ENCODE measurements at places on chromosomes 16 and 17.

GRCh38 chr16:4411684-4412083 is 4.7 kb downstream of the CORO7 start:
- DNase-seq, result no peak

DNA sequence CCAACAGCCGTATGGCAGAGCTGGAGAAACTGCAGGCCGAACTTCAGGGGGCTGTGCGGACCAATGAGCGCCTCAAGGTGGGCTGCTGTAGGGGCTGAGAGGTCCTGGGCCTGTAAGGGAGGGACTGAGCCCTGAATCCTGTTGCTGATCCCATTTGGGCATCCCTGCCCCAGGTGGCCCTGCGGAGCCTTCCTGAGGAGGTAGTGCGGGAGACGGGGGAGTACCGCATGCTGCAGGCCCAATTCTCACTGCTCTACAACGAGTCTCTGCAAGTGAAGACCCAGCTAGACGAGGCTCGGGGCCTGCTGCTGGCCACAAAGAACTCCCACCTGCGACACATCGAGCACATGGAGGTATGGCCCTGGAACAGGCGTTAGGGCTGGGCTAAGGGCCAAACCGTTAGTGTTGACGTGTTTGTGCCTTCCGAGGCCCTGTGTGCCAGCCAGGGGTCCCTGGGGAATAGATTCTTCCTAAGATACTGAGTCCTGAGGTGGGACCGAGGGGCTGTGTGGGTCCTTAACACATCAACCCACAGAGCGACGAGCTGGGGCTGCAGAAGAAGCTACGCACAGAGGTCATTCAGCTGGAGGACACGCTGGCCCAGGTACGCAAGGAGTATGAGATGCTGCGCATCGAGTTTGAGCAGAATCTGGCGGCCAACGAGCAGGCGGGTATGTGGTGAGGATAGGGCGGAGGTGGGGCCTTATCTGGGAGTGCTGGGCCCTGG is 4.2 kb downstream of the RNF40 start:
- DNase-seq, result no peak

GRCh38 chr17:81140018-81140417 is 25.3 kb upstream of the PVALEF start:
- no peak for DNase-seq

GRCh38 chr17:22242472-22242871 is 550.1 kb downstream of the KCNJ18 start:
- no peak for DNase-seq

- DNase-seq, result no peak
Observed at GRCh38 chr17:81952792-81953228, 5.8 kb upstream of the MYADML2 start.

DNA sequence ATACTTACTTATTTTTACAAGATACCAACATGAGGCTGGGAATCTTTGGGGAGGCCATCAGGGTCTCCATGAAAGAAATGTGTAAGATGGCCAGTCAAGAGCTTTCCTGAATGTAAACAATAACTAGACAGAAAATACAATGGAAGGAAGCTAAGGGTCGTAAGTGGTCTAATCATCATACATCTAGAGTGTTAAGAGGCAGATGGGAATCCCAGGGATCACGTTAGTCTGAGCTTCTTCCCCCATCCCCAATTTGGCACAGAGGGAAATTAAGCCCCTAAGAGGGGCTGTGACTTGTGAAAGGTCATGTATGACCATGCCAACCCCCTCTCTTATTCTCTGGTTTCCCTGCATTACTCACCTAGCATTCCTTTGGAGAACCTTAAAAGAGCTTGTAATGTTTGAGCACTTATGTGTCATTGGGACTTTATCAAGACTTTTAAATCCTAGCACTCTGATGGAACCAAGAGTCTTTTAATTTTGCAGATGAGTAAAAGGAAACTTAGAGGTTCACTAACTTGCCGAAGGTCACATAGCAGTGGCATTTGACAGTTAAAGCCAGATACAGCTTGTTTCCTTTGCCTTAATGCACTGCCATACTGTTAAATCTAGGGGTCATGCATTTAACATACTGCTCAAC is 46.1 kb downstream of the DCUN1D3 start:
- no peak for DNase-seq

DNA sequence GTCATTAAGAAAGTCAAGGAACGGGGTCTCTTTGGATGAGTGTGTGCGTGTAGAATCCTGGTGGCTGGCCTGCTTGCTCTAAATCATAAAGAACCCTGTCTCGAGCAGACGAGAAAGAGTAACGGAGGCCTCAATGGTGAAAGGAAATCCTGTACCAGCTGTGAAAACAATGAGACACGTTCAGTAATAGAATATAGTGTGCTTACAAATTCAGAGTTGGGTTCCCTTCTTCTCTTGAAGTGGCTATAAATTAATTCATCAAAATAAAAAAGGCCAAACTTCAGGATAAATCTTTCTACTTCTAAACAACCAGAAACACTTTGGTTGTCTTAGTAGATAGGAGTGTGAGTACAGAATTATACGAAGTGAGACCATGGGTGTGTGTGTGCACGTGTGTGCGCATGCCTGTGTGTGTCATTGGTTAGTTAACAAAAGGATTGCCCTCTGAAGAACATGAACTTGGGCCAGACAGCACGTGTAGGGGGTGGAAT is 48.5 kb downstream of the WWOX start:
- no peak for DNase-seq

- DNase-seq, result peak; percentile 58
Observed at GRCh38 chr17:6654841-6655731, 3.5 kb downstream of the C17orf100 start.

GRCh38 chr17:6456321-6456720 is 12.1 kb downstream of the PIMREG start:
- DNase-seq, result no peak

DNA sequence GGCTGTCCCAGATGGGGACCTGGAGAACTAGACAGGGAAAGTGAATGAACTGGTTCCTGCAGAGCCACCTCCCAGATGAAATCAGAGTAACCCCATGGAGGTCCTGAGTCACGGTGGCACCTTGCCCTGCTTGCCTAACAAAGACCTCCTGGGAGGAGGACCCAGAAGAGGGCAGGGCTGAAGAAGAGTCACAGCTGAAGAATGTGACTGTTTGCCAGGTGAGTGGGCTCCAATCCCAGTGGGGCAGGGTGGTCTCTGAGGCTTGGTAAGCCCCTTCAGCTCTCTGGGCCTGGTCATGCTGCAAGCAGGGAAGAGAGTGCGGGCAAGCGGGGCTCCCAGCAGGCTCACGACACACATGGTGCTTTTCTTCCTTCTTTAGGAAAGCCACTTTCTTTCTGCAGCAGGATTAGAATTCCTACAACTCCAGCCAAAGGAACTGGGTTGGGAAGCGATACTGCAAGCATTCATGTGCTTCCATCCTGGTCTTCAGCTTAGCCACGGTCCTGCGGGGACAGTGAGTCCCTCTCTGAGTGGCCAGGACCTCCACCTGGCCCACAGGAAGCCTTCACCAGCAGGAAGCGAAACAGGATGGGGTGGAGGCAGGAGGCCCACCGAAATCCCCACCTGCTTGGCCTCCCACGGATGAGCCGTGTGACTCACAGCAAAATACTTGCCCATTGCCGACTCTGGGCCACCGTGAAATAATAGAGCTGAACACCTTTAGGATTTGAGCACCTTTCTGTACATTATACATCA is 4.3 kb downstream of the C16orf74 start:
- peak; percentile 65 for DNase-seq

DNA sequence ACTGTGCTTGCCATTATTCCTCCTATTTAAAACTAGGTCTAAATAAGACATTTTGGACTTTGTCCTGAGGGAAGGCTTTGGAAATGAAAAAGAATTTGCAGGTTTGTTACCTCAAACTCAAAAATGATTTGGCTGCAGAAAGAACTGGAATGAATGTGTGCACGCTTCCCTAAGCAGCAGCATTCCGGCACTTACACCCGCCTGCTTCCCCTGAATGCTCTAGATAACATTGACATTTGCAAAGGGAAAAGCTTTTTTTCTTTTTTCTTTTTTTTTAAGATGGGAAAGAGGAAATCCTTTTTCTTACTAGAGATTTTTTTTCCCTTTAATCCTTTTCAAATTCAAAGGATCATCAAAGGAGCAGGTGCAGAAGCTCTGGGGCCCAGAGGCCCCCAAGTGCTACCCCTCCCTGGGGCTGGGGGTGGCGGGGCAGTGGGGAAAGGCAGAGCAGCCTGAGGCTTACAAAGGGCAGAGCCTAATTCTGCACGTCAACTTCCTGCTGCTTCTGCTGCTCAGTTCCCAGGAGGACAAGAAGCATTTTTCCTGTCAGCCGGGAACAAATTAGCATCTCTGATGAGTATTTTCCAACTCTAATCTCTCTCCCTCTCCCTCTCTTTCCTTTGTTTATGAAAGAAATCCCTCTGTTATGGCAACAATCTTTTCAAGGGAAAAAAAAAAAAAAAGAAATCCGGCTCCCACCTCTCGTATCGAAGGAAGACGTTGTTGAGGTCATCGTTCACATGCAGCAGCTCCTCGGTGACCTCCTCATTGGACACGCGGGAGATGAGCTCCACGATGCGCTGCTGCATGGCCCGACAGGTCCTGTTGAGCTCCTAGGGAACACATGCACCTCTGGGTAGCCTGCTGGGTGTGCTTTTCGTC is 32.1 kb upstream of the SREBF1 start:
- DNase-seq, result no peak

GRCh38 chr17:6780001-6780400 is 4.0 kb downstream of the FBXO39 start:
- no peak for DNase-seq

DNA sequence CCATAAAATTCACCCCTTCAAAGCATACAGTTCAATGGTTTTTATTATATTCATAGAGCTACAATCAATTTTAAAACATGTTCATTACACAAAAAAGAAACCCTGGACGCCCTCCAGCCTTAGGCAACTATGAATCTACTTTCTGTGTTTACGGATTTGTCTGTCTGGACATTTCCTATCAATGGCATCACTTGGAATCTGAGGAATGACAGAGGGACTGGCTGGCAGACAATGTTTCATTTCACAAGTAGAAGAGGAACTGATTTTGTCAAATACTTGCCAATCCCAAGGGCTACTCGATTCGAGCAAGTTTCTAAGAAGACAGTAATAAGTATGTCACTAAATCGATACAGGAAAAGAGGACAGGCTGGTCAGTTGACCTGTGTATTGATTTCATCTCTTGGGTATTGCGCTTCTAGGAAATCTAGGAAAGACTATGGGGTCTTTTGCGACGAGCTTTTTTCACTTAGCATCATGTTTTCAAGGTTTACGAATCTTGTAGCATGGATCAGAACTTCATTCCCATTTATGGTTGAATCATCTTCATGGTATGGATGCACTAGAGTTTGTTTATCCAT is 56.6 kb downstream of the RGS9 start:
- no peak for DNase-seq

DNA sequence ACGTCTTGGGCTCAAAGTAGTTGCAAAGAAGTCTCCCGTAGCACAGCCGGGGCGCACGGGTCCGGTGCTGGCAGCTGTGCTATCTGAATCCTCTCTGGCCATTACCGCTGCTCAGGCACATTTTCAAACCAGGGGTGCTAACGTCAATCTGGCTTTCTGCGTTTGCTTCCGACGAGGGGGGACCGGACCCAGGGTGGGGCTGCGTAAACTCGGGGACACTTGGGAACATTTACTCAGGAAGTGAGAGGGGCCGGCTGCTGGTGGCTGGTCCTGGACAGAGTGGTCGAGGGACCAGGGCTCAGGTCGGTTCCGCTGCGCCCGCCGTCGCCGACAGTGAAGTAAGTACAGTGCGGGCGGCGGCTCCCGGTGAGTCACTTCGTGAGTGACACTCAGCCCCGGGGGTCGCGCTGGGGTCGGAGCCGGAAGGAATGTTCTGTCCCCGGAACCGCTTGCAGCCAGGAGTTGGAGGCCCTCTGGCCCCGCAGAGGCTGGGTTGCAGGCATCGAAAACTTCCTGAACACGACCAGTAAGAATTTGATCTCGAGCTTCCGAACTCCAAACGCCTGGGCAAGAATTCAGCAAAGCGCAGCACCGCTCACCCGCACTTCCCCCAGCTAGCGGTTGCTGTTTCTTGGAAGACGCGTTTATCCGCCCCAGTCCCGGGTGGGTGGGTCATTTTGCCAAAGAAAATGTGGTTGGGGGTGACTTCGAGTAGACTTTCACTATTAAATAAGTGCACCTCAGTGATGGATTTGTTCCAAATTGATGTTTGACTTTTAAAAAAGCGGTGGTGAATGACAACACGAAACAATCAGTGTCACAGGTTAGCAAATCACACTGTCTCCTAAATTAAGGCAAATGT is 1.4 kb upstream of the HS3ST3B1 start:
- peak; percentile 16 for DNase-seq

DNA sequence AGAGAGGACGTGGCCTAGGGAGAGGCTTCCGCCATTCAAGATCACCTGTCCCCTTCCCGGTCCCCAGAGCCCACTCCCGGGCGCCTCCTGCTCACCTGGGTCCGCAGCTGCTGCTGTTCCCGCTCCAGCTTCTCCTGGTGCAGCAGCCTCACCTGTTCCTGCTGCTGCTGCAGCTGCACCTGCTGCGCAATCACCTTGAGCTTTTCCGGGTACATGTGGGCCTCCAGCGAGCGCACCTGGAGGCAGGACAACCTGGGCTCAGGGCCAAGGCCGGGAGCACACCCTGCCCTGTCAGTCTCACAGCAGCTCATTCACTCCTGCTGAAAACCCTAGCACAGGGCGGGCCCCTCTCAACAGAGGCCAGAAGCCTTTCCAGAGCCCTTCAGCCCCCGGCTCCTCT is 12.5 kb downstream of the TFAP4 start:
- DNase-seq, result peak; percentile 90

DNA sequence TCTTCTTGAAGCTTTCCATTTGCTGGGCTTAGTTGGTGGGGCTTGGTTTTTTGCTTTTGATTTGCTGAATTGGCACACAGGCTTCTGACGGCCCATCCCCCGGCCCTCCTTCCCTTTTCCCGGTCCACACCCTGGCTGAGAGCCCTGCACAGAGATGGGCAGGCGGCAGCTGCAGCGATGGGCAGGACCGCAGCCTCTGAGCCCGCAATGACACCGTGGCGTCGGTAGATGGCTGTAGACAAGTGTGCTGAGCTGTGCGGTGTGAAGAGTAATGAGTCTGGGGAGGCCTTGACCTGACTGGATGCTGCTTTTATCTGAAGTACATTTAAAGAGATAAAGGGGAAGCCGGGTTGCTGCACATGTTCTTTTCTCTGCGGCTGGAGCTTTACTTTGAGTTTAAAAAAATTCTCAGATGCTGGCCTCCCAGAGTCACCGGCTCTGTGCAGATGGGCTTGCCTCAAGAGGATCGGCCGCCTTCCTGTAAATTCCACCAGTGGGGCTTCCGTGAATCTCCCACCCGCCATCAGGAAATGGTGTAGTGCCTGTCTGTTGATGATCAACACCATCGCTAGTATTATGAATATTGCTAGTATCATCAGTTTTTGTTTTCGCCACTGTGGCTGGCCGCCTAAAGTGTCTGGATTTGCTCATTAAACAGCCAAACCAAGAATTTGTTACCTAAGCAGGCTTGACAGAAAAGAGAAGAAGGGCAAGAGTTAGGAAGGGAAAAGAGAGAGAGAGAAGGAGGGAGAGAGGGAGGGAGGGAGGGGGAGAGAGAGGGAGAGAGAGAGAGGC is 245.6 kb upstream of the RBFOX1 start:
- DNase-seq, result no peak

GRCh38 chr16:53132406-53132805 is 77.6 kb downstream of the CHD9 start:
- DNase-seq, result no peak

Measured in transverse colon (tissue), 4 donors.